ENCODE measurements at places on chromosomes 1 and 21.

DNA sequence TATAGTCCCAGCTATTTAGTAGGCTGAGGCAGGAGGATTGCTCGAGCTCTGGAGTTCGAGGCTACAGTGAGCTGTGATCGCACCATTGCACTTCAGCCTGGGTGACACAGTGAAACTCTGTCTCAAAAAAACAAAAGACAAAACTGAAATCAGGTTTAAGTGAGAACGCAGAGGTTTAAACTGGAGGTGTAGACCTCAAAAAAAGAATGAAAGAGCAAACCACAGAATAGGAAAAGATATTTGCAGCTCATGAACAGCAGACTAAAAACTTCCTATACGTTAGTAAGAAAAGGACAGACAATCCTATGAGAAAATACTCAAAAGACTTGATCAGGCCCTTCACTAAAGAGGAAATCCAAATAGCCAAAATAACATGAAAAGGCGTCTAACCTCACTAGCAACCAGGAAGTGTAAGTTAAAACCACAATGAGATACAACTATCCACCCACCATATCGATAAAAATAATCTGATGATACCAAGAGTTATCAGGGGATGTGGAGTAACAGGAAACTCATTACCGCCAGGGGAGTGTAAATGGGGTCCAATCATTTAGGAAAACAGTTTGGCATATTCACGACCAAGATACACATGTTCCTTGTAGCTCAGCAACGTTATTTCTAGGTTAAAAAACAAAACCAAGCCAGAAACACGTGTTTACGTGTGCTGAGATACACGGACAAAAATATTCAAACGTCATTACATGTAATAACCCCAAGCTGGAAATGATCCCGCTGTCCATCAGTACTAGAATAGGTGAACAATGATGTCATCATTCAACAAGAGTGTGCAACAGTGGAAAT, 9.8 kb downstream of the TNFRSF9 start:
- DNase-seq = no peak

GRCh38 chr1:39542924-39543323, 33.7 kb downstream of the PABPC4 start:
- DNase-seq = no peak

GRCh38 chr1:35866991-35867390, 16.0 kb upstream of the AGO1 start:
- DNase-seq = no peak

- DNase-seq = no peak
These were observed 17.2 kb downstream of the ADAR start for GRCh38 chr1:154590756-154591155.

GRCh38 chr21:29219165-29219770, 79.5 kb upstream of the BACH1 start:
- no peak for DNase-seq

DNA sequence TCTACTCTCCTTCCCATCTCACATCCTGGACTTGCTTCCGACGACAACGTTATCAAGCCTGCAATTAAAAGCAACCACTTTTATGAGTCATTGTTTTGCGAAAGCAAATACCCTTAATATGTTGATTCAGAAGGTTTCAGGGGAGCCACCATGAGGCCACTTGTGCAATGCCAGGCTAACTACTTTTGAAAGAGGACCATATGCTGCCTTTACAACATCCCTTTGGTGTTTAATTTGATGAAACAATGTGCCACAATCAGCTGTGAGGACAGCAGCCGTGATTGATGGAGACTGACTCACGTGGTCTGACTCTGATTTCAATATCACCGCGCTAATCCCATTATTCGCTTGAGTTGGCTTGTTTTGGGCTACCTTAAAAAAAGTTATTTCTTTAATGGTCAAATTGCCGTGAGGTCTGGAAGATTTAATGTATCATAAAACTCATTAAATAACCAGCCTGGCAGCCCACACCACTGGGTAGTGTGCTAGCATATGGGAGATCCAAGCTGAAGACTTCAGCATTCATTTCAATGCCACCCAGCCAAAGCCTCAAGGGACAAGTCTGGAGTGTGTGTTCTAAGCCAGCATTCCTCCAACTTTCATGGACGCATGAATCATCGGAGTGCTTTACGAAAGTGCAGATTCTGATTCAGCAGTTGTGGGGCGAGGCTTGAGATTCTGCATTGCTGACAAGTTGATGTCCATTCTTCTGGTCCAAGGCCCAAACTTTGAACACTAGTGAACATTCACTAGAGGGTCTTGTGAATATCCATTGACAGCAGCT, 73.3 kb upstream of the PAXBP1 start:
- DNase-seq = no peak

GRCh38 chr1:208081972-208082371, 162.2 kb downstream of the PLXNA2 start:
- DNase-seq = no peak

DNA sequence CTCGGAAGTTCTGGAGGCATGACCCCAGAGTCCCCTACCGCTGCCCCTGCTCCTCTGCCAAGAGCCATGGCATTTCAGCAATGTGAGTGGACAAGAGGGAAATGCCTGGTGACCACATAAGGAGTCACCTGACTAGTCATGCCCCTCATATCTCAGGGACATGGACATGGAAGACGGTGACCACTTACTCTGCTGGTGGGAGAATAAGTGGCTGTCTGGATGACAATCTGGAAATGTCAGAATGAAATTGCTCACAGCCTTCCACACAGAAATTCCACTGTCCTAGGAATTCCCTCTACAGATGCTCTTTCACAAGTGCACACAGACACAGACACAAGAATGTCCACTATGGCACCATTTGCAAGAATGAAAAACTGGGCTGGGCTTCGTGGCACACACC, 24.3 kb upstream of the PLEKHG5 start:
- DNase-seq = no peak

- DNase-seq = no peak
These were observed 17.7 kb downstream of the PTPRC start for GRCh38 chr1:198656500-198656932.

- DNase-seq = no peak
These were observed 3.2 kb upstream of the HMGB4 start for GRCh38 chr1:33860671-33861070.

- DNase-seq = no peak
These were observed 792.8 kb downstream of the ADGRL2 start for GRCh38 chr1:82593561-82593960.

GRCh38 chr1:5881526-5882222, 110.6 kb downstream of the NPHP4 start:
- DNase-seq = no peak

GRCh38 chr1:215878843-215879242, 311.7 kb downstream of the KCTD3 start:
- peak; percentile 7 for DNase-seq

- DNase-seq = no peak
These were observed 7.2 kb downstream of the NME7 start for GRCh38 chr1:169360415-169360814.

DNA sequence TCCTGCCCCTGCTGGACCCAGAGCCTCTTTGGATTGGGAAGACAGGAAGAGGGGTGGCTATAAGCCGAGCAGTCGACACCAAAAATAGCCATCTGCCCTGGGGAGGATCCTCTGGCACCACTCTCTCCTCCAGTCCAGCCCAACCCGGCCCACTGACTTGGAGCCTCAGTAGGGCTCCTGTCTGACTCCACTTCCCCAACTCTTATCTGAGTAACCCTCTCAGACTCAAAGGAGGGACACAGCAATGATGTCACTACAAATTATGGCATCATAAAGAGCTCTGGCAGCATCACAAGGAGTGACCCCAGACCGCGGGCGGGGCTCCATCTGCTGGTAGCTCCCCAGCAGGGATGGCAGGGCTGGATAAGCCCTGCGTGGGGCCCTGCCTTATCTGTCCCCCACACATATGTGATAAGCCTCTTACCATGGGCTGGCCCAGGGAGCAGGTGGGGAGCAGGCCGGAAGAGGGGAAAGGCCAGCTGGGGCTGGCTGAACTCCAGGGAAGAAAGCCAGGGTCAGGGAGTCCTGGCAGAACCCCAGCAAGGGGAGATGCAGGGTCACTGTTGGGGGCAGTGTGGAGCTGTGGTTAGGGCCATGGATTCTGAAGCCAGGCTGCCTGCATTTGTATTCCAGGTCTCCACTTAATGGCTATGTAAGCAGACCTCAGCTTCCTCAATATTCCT, 4.6 kb upstream of the SLC6A9 start:
- DNase-seq = no peak

GRCh38 chr1:63413394-63413793, 46.0 kb downstream of the ALG6 start:
- DNase-seq = no peak

- DNase-seq = no peak
These were observed 3.3 kb upstream of the EPHA2 start for GRCh38 chr1:16158993-16159831.

DNA sequence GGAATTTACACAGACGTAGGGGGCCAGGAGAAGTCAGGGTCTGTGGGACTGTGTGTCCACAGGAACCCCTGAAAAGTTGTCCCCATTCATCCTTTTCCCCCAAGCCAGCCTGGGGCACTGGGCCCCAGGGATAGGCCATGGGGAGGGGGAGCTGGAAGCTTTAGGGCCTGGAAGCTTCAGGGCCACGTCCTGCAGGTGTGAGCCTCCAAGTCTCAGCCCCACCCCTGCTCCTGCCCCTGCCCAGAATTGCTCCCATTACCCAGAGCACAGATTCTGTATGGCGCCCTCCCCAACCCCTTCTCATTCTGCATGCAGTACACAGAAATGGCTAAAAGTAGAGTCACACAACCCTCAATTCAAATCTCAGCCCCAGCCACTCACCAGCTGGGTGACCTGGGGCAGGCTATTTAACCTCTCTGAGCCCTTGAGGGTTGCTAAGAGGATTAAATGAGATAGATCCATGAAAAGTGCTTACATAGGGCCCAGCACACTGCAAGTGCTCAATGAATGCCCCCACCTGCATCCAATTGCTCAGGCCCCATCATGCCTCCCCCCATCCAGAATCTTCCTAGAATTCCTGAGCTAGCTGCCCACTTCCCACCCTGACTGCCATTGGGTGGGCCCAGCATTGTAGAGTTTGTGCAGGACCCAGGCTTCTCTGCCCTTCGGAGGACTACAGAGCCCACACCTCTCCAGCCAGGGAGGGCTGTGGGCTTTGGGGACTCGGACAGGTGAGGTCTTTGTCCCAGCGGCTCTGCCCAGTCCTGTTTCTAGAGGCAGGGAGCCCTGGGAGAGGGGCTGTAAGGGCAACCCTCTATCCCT, 6.5 kb downstream of the RAP1GAP start:
- no peak for DNase-seq

DNA sequence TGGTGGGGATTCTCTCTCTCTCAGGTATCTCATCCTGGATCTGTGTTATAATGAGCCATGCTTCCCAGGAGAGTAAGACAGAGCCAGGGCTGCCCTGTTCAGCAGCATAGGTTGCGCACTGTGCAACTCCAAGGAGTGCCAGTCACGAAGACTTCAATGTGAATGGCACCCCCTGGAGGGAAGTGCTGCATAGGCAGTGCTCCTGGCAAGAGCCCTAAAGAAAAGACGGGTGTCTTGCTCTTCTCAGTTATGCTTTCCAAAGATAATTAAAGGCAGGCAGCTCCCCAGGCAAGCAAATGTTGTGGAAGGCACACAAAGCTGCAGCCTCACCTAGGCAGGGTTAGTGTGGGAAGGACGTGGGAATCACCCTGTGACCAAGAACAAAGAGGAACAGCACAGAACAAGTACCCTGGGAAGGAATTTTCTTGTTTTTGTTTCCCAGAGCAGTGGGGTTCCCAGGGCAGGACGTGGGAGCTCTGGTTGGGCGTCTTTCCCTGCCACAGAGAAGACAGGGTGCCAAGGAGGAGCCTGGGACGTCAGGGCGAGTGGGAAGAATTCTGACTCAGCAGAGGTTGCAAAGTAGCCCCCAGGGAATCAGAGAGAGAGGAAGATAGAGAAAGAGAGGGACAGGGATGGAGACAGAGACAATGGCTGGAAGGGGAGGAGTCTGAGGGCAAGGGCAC, 120.9 kb downstream of the KCNN3 start:
- DNase-seq = peak; percentile 28

DNA sequence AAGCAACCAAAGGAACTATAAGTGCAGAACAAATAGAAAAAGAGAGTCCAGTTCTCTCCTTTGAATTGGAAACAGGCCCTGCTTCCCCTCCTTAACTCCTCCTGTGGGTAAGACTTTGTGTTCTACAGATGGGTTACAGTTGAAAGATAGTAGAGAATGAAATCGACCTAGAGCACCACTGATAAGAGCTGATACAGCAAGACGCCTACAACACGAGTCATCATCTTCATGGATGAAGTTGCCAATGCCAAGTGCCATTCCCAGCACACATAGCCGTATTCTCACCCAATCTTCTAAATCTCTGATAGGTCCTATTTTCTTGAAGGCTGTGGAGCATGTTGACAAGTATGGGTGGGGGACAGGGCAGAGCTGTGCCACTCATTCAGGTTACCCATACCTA, 99.8 kb upstream of the CAMK1G start:
- no peak for DNase-seq

DNA sequence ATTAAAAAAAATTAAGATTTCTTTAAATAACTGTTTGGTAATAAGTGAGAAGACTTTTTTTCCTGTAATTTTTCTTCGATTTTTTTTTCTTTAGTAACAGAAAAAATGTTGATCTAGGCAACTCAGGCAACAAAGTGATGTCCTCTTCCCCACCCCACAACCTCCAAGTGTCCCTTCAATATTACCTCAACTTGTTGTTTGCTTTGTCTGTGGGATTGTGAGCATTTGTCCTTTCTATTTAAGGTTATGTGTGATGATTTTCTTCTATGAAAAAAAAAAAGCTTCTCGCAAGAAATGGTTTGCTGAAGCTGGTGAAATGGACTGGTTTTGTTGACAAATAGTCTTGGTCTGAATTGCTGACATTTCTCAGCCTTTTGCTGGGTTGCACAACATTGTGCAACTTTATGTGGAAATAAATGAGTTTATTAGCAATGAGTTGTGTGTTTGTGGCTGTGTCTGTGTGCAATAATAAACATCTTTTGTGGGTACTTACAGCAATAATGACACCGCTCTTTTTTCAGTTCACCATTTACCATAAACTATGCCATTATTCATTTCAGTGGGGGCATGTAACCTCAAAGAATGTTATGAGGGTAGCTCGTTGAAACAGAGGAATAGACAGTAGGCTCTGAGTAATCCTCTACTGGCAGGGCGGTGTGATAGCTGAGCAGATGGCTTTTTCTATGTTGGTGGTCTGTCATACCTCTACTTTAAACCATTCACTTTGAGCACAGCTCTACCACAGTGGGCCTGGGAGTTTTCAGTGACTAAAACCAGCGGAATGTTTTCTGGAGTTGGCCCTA, 218.4 kb downstream of the HLX start:
- DNase-seq = no peak

GRCh38 chr1:8905582-8906191, 27.2 kb upstream of the ENO1 start:
- no peak for DNase-seq

- no peak for DNase-seq
These were observed 65.6 kb downstream of the OPTC start for GRCh38 chr1:203559523-203559922.

DNA sequence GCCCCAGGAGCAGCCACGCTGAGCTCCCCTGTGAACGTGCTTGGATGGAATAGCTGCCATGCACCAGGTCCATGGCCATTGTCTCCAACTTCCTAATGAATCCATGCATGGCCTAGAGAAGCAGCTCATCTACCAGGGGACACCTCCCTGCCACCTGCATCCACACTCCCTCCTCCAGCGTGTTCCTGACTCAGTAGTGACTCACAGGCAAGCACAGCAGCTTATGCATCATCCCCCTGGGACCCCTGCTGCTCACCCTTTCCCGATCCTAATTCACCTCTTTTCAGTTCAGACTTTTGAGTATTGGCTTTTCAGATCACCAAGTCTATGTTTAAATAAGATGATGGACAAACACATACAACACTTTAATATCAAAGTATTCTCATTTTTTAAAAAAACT, 39.9 kb upstream of the TADA1 start:
- DNase-seq = no peak

Measured in GM12878 (cell line).